CD4-positive, alpha-beta T cell treated with Interferon alpha-2 for 1 hour (primary cell): ENCODE measurements at places on chromosomes 11 and 22.
A peak's percentile ranks its signal among the peaks of the same experiment; 100 is the strongest.

- no peak for DNase-seq
Measured at GRCh38 chr11:120061036-120061760, 76.7 kb downstream of the TRIM29 start.

DNA sequence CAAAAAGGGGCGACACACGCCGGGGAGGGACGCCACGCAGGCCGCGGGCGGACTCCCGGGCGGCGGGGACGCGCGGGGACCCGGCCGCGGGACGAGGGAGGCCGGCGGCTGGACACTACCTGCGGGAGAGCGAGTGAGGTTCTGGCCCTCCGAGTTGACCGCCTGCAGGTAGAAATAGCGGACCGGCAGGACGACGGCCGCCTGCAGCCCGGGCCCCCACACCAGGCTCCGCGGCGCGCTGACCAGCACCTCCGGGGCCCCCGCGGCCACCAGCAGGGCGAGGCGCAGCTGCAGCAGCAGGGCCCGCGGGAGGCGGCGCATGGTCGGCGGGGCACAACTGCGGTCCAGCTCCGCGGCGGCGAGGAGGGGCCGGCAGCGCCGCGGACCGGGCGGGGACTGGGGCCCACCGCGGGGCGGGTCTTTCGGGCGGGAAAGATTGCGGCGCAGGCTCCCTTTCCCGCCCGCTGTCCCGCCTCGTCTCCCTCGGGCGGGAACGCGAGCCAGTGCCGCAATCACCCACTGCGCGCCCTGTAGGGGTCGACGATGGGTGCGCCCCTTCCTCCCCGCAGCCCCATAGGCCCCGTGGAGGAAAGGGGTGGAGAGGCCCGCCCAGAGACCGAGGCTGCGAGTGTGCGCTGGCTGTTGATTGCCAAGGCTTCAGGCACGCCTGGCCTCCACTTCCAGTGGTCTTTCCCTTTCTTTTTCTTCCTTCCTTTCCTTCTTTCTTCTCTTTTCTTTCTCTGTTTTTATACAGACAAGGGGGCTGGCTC is at the start of gene POGLUT3:
Gene POGLUT3, minus strand, starts transcription at position 339 of the 770 bp plus-strand sequence. Its CDS starts 18 bp downstream, at position 321.
- DNase-seq = peak; percentile 29

- DNase-seq = no peak
Measured at GRCh38 chr11:113147249-113147648, 167.1 kb upstream of the TTC12 start.

GRCh38 chr11:62694455-62695167 is 5.3 kb upstream of the LRRN4CL start:
- DNase-seq = peak; percentile 80

DNA sequence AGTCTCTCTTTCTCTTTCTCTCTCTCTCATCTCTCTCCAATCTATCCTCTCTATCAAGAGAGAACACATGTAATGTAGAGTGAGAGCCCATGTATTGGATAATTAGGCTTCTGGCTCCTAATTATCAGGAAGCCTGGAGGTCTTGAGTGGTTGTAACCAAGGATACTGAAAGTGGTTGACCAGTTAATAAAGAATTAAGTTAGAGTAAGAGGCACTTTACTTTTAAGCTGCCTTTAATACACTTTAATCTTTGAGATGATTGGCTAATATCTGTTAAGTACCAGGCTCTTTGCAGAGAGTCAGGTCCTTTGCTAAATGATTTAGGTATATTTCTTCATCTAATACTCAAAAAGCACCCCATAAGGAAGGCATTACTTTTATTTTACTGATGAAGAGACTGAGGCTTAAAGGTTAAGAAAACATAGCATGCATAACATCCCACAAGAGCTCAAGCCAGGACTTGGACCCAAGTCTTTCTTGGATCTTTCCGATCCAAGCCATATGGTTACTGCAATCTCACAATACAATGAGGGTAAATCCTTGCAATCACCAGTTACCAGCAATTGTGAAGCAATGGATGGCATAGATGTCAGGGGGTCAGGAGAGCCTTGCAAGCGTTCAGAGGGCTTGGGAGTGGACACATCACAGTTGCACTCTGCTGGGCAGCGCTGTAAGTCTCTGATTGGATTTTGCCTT is 22.1 kb downstream of the CD44 start:
- DNase-seq = no peak

GRCh38 chr11:76734456-76735420 is 48.4 kb upstream of the TSKU start:
- DNase-seq = no peak
